Upper lobe of left lung (tissue), 6 donors: ENCODE measurements at places on chromosomes 7 and 10. TPM values are rescaled to one million over a fixed set of nuclear protein-coding genes. Genes with fewer than 3 reads are reported as not detected.

DNA sequence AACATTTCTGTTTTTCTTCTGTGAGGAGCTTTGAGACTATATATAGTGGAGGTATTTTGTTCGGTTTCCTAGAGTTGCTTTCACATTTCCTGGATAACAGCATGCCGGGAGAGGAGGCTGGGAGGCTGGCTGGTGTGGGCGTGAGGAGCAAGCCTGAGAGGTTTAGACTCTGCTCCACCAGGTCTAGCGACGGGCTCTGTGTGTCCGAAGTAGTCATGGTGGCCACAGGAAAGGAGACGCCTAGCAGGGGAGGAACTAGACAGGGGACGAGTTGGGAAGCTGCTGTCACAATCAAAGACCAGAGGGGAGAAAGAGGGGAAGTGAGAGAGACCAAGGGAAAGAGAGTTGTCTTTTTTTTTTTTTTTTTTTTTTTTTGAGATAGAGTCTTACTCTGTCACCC is 19.6 kb downstream of the PTPRE start:
- DNase-seq, result peak; percentile 49

GRCh38 chr10:11284291-11285085 is 266.8 kb downstream of the CELF2 start:
- no peak for DNase-seq

The PPP1R17 gene
- total RNA-seq, result not detected

The OR9A2 gene
- total RNA-seq, result not detected

The DNA2 gene
- total RNA-seq, result 1.7 TPM

- DNase-seq, result peak; percentile 59
Observed at GRCh38 chr7:29988424-29989256, 961 bp downstream of the SCRN1 start.

- no peak for DNase-seq
Observed at GRCh38 chr7:113819474-113819873, 99.3 kb downstream of the PPP1R3A start.

DNA sequence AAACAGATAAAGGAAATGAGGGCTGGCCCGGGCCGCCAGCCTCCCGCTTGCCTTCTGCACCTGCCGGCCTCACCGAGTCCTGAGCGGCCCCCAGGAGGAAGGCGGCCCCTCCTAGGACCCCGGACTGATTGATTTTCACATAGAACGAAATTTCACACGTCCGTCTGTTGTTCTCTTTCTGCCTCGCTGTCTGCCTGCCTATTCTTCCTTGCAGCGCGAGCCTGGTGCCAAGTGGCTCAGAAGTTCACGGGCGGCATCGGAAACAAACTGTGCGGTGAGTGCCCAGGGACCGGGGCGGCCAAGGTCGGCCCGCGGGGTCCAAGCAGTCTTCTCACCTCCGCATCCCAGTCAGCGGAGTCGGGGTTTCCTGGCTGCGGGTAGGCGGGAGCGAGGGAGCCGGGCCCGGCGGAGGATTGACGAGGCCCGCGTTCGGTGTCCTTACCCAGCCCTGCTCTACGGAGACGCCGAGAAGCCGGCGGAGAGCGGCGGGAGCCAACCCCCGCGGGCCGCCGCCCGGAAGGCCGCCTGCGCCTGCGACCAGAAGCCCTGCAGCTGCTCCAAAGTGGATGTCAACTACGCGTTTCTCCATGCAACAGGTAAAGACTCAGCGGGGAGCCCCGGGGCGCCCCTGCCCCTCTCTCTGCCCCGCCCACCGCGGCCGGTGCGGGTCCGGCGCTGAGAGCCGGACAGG is 967 bp downstream of the GAD2 start:
- DNase-seq, result no peak

The SPDYE16 gene
- total RNA-seq, result 0.24 TPM

- no peak for DNase-seq
Observed at GRCh38 chr7:143382791-143383641, 1.9 kb downstream of the ZYX start.

The CHCHD1 gene
- total RNA-seq, result 34.9 TPM

DNA sequence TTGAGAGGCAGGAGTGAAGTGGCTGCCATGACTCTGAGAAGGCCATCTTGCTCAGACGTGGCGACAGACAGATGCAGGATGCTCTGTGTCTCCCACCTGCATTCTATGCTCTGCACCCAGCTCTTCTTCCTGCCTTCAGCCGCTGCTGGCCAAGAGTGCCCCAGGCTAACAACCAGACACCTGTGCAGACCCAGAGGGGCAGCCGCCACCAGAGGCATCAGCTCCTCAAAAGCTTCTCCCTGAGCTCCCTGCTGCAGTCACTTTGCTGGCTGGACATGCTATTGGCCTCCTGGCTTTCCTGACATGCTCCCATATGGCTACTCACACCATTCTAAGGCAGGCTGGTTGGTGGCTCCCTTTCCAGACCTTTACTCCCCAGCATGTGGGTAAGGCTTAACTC is 70.6 kb upstream of the GRB10 start:
- no peak for DNase-seq

The LDB3 gene
- 1.3 TPM for total RNA-seq

The SLC16A9 gene
- 1.1 TPM for total RNA-seq

GRCh38 chr10:47230482-47230881 is 69.5 kb upstream of the GDF10 start:
- DNase-seq, result peak; percentile 40

GRCh38 chr7:158617737-158618128 is 30.1 kb upstream of the PTPRN2 start:
- no peak for DNase-seq

- DNase-seq, result no peak
Observed at GRCh38 chr7:40810274-40810673, 675.5 kb downstream of the SUGCT start.

DNA sequence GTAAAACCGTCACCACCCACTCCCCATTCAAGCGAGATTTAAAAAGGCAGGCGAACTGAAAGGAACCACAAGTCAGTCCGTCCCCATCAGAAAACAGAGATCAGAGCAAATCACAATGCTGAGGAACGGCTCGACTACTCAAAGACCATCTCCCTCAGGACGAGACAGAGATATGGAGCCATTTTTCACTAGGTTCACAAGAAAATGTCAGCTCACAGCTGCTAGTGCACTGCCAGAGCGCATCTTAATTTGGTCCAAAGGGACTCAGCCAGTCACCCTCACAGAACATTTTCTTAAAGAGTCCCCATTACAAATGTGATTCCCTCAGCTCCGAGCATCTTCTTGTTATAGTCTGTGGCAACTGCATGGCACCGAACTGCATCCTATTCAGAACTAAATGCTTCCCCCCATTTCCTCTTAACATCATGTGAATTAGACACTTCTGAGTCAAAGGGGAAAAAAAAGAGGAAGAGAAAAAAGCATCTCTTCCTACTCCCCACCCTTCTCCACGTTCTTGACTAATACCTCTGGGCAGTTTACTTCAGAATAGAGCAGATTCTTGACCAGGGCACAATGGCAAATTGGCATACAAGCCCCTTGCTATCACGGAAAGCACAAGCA is 683.9 kb downstream of the MAGI2 start:
- DNase-seq, result no peak

DNA sequence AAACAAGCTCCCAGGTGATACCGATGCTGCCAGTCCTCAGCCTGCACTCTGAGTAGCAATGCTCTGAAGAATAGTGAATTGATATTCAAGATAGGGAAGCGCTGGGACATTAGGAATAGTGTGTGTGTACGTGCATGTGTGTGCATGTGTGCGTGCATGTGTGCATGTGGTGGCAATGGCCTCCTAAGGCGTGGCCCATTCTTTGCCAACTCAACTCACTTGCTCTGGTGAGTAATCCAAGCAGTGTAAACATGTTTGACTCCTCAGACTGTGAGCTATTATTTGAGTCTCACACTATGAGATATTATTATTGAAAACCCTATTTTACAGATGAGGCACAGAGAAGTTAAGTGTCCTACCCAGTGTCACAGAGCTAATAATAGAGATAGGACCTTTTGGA is 186.6 kb downstream of the RAB11FIP2 start:
- DNase-seq, result no peak

The ZCWPW1 gene
- total RNA-seq, result 3.8 TPM

- DNase-seq, result no peak
Observed at GRCh38 chr7:125506331-125506730, 576.7 kb upstream of the POT1 start.

DNA sequence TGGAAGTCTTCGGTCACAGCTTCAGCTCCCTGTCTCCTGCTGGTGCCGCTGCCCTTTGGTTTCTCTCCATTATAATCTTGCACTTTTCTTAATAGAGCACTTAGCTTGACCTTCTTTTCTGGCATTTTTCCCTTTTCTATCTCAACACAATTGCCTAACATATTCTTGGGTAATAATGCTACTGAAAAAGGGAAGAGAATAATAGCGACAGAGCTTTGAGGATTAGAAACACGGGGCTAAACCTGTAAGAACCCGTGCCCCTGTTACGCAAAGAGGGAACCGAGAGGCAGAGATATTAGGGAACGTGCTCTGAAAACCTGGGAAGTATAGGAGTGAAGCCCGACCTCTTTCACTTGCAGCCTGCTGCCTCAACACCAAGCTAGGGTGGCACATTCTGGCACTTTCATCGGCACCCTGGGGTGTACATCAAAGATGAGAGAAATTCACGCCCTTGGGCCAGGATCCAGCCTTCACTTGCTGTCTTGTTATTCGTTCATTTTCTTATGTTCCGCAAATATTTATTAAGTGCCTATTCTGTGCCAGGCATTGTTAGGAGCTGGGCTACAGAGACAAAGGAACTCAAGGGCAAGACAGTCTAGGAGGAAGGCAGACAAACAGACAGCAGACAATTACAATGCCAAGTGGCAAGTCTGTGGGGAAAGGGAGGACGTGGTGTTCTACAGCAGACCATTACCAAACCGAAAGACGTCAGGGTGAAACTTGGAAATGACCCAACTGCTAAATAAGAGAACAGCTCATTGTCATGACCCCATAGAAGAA is 33.0 kb upstream of the GALNTL5 start:
- DNase-seq, result no peak
